ENCODE measurements at places on chromosomes 11 and 22. TPM values are rescaled to one million over a fixed set of nuclear protein-coding genes. Genes with fewer than 3 reads are reported as not detected.

GRCh38 chr11:10899121-10899830 lies 41.4 kb upstream of the ZBED5 start:
- DNase-seq = no peak

GRCh38 chr11:105673089-105673488 lies 63.2 kb downstream of the GRIA4 start:
- DNase-seq = peak; percentile 28

DNA sequence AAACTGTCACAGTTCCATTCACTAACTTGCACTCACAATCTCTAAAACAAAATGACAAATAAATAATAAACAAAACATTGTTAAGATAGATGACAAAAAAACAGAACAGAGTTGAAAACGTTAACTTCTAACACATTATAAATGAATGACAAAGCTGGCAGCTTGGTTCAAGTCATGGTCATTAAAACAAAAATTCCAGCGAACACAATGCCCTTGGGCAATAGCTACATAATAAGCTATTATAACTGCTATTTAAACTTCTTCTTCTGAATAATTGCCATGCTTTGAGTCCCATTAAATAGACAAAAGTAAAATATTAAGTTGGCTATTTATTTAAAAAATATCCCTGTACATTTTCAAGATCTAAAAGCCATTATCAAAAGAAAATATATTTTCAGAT lies 54.7 kb downstream of the PICALM start:
- DNase-seq = no peak

DNA sequence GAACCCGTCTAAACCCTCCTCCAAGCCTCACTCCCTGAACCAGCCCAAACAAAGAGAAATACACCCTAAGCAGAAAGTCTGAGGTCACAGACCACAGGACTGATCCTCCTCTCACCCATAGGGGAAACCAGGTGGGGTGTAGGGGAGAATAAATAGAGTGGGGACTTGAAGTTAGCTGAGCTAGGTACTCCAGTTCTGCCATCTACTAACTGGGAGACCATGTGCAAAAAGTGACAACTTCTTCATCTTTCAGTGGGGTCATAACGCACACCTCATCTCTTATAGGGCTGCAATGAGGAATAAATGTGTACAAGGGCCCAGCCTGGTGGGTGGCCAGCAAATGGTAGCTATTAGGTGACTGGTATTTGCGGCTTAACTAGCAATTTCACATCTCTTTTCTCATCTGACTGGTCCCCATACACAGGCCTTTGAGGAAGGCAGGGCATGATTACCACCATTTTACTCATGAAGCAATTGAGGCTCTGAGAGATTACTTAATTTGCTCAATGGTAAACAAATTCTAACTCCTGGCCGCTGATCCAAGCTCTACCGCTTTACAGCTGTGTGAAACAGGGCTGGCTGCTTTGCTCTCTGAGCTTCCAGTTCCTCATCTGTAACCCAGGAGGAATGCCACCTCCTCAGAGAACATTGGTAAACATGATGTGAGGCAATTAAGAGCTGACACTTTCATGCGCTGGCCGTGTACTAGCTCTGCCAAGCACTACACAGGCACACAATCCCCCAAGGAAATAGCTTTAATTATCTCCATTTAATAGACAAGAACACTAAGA lies 16.6 kb downstream of the TBC1D10A start:
- DNase-seq = peak; percentile 37

DNA sequence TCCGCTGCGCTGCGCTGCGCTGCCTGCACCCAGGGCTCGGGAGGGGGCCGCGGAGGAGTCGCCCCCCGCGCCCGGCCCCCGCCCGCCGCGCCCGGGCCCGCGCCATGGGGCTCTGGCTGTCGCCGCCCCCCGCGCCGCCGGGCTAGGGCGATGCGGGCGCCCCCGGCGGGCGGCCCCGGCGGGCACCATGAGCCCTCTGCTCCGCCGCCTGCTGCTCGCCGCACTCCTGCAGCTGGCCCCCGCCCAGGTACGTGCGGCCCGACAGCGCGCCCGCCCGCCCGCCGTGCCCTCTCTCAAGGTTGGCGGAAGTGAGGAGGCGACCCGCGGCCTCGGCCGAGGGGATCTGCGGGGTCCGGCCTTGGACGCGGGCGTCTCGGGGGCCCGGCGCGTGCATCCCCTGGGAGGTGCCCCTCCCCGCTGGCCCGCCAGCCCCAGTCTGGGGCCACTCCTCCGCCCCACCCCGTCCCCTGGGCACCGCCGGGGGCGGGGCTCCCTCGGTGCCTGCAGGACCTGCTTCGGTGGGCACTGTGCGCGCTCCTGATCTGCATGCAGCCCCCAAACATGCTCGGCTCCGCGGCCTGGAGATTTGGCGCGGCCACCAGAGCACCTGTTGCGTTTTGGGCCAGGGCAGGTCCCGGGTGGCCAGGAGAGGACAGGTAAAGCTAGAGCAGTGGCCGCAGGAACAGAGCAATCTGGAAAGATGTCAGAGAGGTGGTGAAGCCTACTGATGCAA lies 429 bp downstream of the VEGFB start:
- peak; percentile 65 for DNase-seq

DNA sequence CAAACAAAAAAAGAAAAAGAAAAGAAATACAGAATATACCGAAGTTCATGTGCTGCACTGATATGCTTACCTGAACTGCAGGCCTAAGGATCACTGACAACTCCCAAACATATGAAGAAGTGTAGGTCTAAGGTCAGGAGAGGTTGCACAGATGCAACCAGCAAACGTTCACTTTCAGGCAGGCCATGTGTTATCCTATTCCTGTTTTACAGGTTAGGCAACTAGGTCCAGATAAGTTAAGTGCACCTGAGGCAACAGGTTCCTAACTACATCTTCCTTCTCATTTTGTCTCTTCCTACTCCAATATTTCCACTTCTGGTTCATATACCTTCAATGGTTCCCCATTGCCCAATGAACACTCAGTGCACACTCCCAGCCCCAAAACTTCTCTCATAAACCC lies 15.1 kb downstream of the PI4KA start:
- no peak for DNase-seq

NOX4 gene
- total RNA-seq = not detected

- DNase-seq = no peak
Measured at GRCh38 chr11:69854713-69855112, 35.5 kb upstream of the FGF3 start.

- no peak for DNase-seq
Measured at GRCh38 chr11:8068605-8069221, 12.3 kb upstream of the TUB start.

HPX gene
- total RNA-seq = not detected

GLYAT gene
- total RNA-seq = not detected

- no peak for DNase-seq
Measured at GRCh38 chr11:102874852-102875251, at the start of gene MMP12. Gene MMP12 (minus strand): TSS chr11:102874982. CDS start chr11:102874937, 45 bp downstream.

DNA sequence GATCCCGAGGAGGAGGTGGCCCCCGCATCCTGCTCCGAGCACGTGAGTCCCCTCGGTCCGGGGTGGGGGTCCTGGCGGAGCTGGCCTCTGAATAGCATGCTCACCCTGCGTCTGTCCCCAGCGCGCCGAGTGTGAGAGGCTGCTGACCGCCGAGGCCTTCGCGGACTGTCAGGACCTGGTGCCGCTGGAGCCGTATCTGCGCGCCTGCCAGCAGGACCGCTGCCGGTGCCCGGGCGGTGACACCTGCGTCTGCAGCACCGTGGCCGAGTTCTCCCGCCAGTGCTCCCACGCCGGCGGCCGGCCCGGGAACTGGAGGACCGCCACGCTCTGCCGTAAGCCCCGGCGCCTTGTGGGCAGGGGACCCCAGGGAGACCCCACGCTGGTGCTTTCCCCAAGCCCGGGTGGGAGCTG lies 3.5 kb downstream of the MUC2 start:
- DNase-seq = no peak

- no peak for DNase-seq
Measured at GRCh38 chr11:83680321-83680720, 394.2 kb upstream of the CCDC90B start.

GRAP2 gene
- total RNA-seq = 111 TPM

DNA sequence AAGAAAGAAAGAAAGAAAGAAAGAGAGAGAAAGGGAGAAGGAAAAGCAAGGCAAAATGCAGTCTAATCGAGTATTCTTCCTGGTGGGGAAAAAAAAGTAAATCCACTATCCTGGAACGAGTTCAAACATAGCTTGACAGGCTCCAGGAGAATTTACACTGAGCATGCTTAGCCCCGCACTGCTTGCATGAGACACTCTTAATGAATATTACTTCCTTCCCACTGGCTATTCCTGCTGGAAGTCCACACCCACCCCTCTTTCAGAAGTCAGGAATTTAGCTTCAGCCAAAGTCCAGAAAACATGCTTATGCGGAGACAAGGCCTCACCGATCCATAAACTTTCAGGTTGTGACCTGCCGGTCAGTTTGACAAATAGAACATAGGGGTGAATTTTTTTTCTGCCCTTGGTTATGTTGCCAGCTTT lies 251.8 kb upstream of the BLID start:
- no peak for DNase-seq

CYB5R2 gene
- 1.8 TPM for total RNA-seq

GRCh38 chr22:38205261-38206128 lies 3.7 kb downstream of the MAFF start:
- DNase-seq = no peak

DNA sequence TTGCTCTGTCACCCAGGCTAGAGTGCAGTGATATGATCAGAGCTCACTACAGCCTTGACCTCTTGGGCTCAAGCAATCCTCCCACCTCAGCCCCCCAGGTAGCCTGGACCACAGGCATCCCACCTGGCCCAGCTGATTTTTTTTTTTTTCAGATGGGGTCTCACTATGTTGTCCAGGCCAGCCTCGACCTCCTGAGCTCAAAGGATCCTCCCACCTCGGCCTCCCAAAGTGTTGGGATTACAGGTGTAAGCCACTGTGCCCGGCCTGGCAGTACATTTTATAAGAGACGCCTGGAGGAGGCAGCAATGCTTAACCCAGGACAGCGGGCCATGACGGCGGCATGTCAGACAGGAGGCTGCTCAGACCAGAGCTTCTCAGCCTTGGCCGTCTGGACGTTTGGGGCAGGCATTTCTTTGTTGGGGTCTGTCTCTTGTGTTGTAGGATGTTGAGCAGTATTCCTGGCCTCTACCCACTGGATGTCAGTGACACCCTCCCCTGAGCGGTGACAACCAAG lies 4.3 kb downstream of the LGALS2 start:
- DNase-seq = no peak

DNA sequence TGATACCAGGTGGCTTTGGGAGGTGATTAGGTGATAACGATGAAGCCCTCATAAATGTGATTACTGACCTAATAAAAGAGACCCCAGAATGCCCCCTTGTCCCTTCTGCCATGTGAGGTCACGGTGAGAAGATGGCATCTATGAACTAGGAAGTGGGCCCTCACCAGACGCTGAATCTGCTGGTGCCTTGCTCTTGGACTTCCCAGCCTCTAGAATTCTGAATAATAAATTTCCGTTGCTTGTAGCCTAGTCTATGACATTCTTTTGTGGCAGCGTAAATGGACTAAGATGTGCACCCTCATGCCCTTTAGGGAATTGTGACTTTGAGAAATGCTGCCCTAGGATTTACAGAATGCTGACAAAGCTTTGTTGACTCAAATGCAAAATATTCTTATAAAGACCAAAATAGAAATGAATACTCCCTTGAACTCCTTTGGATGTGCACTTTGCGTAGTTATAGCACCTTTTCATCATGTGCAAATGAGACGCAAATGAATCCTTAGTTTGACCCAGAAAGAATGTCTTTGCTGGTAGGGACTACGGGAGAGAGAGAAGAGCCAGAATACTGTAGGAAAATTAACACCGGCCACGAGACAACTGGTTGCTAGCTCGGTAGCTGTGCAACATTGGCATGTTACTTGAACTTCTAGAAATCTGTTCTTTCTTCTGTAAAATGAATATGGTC lies 24.8 kb upstream of the EHF start:
- DNase-seq = no peak

GRCh38 chr11:78339483-78339882 lies 78.1 kb downstream of the GAB2 start:
- no peak for DNase-seq

FEN1 gene
- 105 TPM for total RNA-seq

GRCh38 chr11:2294926-2295290 lies 6.8 kb downstream of the C11orf21 start:
- no peak for DNase-seq

DNA sequence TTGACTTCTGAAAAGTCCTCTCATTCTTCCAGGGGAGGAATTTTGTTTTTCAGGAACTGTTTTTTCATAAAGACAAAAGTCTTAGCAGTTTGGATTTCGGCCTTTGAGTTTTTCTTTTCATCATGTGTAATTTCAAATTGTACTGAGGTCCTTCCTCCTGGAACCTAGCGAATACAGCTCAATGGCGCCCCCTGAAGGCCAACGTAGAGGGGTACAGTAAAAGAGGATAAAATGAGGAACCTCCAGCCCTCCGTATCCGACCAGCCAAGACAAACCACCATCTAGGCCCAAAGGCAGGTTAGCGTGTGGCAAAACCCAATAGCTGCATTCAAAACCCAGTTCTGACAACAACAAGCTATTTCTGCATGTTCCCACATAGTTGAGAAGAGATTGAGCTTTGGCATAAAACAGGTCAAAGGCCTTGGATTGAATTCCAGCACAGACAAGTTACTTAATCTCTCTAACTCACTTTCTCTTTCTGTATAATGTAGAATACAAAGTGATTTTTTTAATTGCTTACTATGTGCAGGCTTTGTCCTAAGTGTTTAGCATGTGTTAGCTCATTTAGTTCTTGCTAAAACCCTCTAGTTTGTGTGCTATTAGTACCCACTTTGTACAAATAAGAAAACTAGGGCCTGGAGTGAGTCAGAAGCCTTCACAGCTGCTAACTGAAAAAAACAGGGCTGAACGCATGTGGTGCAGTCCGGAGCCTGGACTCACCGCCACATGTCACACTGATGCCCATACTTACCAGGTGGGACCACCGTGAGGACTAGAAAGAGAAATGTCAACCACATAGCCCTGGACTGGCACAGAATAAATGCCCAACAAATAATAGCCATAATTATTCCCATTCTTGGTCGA lies 43.2 kb upstream of the ETS1 start:
- peak; percentile 91 for DNase-seq

SRSF8 gene
- 34.7 TPM for total RNA-seq

DNA sequence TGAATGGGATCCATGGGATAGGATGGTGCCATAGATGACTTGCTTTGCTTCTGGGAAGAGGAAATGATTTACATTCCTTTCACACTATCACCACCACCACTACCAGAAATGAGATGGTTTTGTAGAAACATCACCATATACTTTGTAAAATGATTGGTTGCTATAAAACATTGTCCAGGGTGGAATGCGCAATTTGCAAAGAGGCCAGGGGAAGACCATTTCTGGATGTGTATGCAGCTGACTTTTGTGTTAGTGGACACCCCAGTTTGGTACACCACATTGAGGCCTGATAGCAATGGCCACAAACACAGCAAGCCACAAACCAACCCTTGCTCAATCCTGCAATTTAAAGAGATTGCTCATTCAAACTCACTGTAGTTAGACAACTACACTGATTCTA lies 56.7 kb upstream of the RCN1 start:
- no peak for DNase-seq

Data from activated CD4-positive, alpha-beta memory T cell treated with anti-CD3 and anti-CD28 coated beads, Interleukin-2, amount 10 ng/mL, durations not matched to agents 7 days and 5 days (primary cell).